ENCODE measurements at places on chromosomes 16 and 17.

- no peak for DNase-seq
These were observed 2.6 kb downstream of the ATP2C2 start for GRCh38 chr16:84370723-84371552.

- DNase-seq, result no peak
These were observed 20.5 kb downstream of the EMC8 start for GRCh38 chr16:85778873-85779272.

GRCh38 chr16:11046382-11046931, 102.1 kb downstream of the CLEC16A start:
- no peak for DNase-seq

DNA sequence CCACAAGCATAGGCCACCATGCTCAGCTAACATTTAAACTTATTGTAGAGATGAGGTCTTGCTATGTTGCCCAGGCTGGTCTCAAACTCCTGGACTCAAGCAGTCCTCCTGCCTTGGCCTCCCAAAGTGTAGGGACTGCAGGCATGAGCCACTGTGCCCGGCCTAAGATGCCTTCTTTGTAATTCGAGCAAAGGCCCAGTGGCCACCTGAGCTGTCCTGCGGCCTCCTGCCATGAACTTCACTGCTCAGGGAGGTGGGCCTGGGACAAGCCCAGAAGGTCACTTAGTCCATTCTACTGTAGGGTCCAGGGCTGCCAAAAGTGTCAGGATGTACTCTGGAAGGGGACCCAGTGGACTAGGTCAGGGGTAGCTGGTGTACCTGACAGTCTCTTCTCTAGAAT, 30.5 kb downstream of the DHX38 start:
- no peak for DNase-seq

DNA sequence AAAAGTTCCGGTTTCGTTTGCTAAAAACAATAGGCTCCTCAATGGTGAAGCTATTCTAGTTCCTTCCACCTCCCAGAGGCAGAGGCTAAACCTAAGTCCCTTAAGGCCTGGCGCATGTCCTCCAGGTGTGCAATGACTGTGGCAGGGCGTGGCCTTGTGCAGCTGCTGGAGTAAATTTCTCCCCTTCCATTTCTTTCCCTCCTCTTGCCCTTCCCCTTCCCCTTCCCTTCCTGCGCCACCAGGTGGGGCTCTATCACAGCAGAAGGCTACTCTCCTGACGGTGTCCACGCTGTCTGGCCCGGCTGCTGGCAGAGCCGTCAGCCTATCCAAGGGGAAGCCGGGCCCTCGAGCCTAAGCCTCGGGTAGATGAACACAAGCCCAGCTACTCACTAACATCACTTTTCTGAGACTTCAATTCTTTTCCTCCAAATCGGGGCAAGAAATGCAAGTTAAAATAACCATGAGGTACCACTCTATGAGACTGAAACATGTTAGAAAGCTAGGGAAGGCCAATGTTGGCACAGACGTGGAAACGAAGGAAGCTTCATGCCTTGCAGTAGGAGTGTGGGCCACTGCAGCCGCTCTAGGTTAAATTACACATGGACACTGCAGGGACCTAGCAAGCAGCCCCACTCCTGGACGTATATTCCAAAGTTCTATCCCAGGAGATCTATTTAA, 34.4 kb downstream of the C16orf78 start:
- peak; percentile 26 for DNase-seq

- no peak for DNase-seq
These were observed 542 bp downstream of the ZNF764 start for GRCh38 chr16:30557707-30557956.

- DNase-seq, result no peak
These were observed 118.4 kb downstream of the CCDC182 start for GRCh38 chr17:57626520-57627210.

GRCh38 chr17:38706505-38707216, 1.6 kb downstream of the MLLT6 start:
- DNase-seq, result no peak

GRCh38 chr16:85754413-85754812, 3.5 kb upstream of the C16orf74 start:
- no peak for DNase-seq

GRCh38 chr17:66555605-66556004, 253.2 kb downstream of the PRKCA start:
- DNase-seq, result no peak

DNA sequence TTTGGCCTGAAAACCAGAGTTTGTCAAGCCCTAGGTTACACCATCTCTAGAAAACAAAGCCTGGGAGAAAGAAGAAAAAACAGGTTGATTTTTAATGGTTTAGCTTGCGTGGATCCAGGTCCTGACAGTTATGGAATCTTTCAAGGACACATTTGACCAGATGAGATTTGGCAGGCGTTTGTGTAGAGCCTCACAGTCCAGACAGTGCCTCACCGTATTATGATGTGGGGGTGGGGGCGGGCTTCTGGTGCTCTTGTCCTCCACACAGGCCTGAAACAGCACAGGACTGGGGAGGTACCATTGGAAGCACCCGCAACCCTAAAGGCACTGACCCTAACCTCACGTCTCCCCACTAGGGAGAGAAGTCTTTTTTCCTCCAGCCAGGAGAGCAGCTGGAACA, 19.6 kb downstream of the MVP start:
- no peak for DNase-seq

GRCh38 chr17:83083368-83084201, 4.2 kb downstream of the METRNL start:
- no peak for DNase-seq

DNA sequence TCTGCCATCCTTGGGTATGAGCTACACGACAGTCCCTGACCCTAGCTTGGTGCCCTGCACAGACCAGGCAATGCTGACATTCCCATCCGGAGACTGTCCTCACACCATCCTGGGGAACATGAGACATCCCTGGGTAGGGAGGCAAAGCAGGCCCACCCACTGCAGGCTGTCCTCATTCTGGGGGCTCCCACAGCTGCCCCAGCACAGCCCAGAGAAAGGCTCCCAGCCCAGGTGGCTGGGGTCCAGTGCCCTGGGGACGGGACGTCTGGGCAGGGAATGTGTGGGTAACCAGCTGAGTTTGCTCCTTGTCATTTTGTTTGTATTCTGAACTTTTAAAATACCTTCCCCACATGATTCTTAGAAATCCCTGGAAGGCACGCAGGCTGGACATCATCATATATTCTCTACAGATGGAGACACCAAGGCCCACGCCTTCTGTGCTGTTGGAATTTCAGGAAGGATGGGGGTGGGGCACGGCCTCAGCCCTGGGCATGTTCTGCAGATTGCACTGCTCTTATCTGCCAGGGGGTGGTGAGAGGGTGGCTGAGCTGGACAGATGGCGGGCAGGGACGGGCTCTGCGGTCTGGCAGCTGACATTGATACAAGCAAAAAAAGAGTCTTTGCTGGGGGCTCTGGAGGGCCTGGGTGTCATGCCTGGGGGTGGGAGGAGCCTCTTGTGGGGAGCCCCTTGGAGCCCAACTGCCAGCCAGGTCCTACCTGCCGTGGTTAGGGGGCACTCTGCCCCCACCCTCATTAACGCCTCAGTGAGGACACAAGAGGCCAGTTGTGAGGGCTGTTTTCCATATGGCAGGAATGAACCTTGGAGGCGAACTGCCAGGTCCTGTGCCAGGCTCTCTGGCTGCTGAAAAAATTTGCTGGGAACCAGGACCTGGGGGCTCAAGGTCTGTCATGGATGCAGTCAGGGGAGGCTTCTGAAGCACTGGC, 28.4 kb downstream of the LRRC75A start:
- no peak for DNase-seq

DNA sequence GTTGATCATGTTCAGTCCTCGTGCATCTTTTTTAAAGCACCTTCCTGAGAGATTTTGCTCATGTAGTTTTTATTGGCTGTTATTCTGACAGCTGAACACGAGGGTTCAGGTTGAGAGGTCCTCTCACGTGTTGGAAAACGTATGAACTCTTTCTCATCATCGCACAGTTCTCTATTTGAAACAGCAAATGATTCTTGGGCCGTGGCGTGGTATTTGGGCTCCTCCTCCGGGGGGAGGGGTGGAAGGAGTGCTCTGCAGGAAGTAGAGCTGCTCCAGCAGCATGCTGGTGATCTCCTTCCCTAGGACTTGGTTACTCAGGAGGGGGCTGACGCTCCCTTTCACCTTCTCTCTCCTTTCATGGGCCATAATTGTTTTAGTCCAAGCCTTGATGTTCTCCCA, 70.4 kb downstream of the KSR1 start:
- no peak for DNase-seq

DNA sequence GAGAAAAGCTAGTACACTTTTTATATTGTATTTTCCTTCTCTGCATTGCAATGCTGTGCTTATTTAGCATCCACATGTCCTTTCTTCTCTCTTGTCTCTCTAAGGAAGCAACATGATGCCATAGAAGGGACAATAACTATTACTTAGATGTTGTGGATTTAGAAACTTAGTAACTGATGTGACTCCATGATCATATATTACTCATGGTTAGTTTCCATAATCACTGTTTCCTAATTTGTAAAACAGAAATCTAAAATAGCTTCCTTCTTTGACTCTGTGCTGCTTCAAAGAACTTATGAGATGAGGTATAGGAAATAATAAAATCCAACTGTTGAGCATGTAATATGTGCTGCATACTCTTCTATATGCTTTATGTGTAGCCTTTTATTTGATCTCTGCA, 6.6 kb upstream of the ABCA5 start:
- DNase-seq, result no peak

- DNase-seq, result peak; percentile 25
These were observed 1.7 kb downstream of the HEXIM1 start for GRCh38 chr17:45149669-45150664.

GRCh38 chr17:72565006-72565405, 444.2 kb downstream of the SOX9 start:
- DNase-seq, result no peak

- no peak for DNase-seq
These were observed 47.4 kb downstream of the RAI1 start for GRCh38 chr17:17728550-17729251.

DNA sequence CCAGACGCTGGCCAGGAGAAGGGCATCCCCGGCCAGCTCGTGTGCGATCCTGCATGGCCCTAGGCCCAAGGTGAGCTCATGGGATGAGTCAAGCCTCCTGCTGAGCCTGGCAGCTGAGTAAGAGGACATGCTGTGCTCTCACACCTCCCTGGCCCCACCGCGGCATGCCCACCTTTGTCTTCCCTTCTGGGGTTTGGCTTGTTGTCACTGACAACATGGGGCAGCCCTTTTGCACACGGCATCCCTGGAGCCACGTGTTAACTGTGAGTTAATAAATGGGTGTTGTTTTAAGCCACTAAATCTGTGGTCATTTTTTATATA, 8.9 kb upstream of the TNS4 start:
- no peak for DNase-seq

DNA sequence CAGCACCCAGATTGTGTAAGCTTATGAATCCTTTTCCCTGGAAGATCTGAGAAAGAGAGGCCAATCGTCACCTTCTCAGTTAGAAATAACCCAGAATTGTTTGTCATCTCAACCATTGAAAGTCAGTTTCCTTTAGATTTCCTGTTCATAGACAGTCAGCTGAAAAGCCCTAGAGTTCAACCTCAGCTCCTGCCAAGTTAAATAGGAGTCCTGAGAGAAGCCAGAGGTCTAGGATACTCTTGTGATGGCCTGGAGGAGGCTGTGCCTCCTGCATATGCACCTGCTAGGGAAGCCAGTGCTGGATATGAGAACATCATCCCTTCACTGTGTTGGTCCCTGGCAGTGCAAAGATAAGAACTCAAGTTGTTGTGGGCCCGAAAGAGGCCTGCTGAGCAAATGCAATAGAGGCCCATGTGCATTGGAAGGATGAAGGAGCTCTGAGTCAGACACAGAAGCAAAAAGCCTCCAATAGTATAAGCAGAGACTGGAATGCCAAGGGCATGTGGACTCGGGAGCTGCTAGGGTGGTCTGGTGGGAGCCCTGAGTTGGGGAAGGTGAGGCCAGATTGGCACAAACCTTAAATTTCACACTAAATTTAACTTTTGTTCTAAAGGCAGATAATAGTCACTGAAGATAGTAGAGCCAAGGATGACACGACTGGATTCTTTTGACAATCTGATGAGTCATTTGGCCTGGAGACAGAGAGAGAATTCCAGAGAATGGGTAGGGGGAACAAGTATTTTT, 520.9 kb upstream of the CDH5 start:
- DNase-seq, result no peak

DNA sequence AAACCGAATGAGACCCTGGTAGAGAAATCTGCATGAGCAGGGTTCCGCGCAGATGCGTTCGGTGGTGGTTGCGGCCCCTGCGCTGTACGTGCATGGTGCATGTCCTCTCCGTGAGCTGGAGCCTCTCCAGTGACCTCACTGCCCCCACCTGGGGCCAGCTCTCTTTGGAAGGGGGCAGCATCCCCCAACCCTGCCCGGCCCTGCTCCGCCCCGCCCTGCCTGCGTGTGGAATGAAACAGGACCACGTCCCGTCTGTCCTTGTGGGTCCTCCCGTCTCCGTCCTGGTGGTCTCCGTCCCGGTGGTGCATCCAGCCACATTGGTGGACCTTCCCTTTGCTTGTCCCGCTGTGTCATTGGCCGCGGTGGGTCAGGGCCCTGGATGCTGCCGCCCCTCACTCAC, 84.9 kb downstream of the AMFR start:
- no peak for DNase-seq

- no peak for DNase-seq
These were observed 23.4 kb downstream of the AXIN2 start for GRCh38 chr17:65537845-65538674.

DNA sequence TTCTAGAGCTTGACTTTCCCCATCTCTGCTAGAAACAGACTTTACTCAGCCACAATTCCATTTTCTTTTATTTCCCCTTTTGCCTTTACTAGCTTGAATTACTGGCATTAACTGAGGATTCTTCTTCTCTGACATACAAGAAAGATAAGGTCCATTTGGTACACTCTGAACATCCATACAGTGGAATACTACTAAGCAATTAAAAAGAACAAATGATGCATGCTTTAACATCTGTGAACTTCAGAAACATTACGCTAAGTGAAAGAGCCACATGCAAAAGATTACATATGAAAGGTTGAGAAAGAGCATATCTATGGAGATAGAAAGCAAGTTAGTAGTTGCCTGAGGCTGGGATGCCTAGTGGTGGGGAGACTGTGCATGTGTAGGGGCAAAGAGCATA, 130.9 kb downstream of the PPM1E start:
- no peak for DNase-seq

DNA sequence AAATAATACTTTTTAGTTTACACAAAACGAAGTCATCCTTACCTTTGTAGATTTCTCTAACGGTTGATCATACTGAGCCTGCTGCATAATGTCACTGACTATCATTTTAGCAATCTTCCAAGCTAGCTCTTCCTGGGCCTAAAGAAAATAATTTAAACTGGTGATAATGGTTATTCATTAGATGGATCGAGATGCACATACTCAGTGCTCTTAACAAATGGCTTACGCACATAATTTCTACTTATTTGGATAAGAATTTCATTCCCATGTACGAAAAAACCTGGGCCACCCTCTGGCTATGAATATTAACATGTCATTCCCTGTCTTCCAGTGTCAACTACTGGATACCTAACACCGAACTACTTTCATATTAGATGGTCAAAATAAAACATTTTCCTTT, 41.4 kb upstream of the ULK2 start:
- no peak for DNase-seq

- DNase-seq, result no peak
These were observed 217.2 kb downstream of the SNX29 start for GRCh38 chr16:12193692-12194091.

- DNase-seq, result no peak
These were observed 2.1 kb downstream of the SOX9 start for GRCh38 chr17:72122765-72123529.
